ENCODE measurements at places on chromosomes 4 and X.

GRCh38 chr4:150098214-150098613 is 20.0 kb downstream of the DCLK2 start:
- DNase-seq = no peak

GRCh38 chr4:113882668-113883067 is 96.8 kb downstream of the ARSJ start:
- DNase-seq = no peak

DNA sequence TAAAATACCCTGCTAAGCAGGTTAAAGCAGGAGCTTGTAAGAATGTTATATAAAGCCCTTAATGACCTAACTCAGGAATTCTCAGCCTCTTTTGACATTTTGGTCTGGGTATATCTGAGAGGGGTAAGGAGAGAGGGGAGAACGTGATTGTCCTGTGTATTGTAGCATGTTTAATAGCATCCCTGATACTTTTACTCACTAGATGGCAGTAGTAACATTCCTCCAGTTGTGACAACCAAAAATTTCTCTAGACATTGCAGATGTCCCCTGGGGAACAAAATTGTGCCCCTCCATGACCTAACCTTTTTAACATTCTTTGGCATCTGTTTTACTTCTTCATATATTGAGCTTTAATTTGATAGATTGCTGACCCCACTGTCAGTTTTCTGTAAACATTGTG is 17.9 kb downstream of the SMARCA5 start:
- no peak for DNase-seq

DNA sequence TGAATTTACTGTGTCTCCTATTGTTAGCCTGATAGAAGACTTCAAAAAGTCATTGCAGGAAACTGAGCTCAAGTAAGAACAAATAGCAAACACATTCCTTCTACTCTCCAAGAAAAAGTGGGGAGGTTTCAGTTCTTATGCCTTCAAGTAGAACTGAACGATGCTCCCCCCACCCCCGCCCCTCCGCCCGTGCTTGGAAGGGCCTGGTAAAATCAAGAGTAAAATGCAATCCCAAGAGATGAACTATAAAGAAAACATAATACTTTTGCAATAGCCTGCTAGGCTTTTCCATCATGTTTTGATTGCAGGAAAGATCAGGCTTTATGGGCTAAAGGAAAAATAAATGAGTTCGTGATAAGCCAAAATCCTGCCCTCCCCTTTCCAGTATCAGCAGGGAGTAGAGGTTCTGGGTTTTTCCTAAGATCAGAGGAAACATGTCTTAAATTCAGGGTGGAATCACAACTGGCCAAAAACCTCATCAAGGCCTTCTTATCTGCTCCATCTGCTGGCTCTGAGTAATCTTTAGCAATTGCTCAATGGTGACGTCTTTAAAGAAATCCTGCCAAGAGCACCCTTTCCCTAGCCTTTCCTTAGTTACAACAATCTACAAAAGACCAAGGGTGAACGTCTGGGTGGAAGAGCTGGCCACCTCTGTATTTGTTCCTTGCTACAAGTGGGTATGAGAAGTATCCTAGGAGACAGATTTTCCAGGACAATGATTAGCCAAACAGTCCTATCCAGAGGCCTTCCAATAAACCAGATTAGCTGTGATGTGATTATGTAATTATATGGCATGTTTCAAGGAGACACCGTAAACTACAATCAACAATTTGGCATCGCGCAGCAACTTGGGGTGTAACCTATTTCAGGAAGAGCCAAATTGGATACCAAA is 66.3 kb upstream of the FAM9C start:
- no peak for DNase-seq

GRCh38 chr4:5713861-5714260 is 2.9 kb downstream of the EVC start:
- no peak for DNase-seq

GRCh38 chr4:118983293-118983692 is 94.6 kb downstream of the SYNPO2 start:
- DNase-seq = no peak

GRCh38 chr4:116870686-116871085 is 214.7 kb downstream of the TRAM1L1 start:
- DNase-seq = no peak

- no peak for DNase-seq
Measured at GRCh38 chr4:139528377-139529005, 27.5 kb downstream of the SETD7 start.

DNA sequence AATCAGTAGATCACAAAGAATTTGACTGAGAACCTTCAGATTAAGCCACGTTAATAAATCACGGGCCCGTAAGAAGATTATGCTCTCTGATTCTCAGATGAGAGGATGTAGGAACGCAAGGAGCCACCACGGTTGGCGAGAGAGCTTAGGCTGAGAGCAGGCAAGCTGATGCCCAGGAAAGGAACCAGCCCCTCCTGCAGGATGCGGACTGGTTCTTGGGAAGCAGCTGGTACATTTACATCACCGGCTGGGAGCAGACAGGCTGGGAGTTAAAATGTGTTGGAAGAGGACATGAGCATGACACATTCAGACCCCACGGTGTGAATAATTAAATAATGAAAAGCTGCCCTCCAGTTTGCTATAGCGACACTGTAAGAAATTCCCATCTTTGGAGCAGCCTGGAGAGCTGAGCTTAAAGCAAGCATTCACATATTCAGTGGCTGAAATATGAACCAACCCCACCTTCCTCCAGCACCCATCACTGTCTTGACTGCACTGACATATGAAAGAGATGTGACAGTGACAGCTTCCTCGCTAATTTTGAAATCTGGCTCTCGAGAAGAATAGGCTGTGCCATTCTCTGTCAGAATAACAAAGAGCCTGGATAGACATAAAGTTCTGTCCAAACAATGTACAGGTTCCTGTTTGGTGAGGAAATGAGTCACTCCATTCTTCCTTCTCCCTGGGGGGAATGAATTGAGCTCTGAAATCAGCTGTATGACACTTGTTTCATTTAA is 33.1 kb downstream of the LNX1 start:
- DNase-seq = no peak

GRCh38 chr4:7557456-7557855 is 122.7 kb upstream of the PSAPL1 start:
- DNase-seq = no peak

- no peak for DNase-seq
Measured at GRCh38 chr4:150710770-150711375, 128.9 kb downstream of the MAB21L2 start.

- no peak for DNase-seq
Measured at GRCh38 chrX:17798921-17799320, 61.6 kb downstream of the SCML1 start.

DNA sequence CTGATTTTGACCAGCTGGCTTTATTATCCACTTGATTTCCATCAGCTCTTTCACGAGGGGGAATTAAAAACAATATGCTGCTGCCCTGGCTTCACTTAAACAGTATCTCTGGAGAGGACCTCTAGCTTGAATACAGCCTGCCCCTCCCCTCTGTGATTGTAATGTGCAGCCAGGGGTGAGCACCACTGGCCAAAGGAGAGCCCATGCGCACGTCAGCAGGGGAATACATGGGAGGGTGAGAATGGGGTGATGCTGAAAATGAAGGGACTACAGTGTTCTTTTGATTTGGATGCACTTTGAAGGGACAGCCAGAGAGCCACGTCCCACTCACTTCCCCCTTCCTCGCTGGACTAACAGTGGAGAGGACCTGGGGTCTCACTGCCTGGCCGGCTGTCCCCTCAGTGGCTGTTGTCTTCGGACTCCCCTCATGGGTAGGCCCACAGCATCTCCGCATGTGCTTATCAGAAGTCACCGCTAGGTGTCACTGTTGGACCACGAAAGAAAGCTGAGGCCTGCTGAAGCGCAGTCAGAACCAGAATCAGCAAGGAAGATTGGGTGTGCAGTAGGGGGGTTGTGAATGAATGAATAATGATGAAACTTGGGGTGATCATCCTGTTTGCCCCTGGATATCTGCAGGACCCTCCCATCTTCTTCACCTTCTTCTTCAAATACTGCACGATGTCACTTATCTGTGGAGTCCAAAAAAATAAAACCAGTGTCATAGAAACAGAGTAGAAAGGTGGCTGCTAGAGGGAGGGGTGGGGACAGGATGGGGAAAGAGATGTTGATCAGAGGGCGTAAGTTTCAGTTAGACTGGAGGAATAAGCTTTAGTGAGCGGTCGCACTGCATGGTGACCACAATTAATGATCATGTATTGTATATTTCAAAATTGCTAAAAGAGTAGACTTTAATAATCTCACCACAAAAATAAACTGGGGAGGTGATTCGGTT is 32.8 kb downstream of the CLCN4 start:
- DNase-seq = peak; percentile 52

DNA sequence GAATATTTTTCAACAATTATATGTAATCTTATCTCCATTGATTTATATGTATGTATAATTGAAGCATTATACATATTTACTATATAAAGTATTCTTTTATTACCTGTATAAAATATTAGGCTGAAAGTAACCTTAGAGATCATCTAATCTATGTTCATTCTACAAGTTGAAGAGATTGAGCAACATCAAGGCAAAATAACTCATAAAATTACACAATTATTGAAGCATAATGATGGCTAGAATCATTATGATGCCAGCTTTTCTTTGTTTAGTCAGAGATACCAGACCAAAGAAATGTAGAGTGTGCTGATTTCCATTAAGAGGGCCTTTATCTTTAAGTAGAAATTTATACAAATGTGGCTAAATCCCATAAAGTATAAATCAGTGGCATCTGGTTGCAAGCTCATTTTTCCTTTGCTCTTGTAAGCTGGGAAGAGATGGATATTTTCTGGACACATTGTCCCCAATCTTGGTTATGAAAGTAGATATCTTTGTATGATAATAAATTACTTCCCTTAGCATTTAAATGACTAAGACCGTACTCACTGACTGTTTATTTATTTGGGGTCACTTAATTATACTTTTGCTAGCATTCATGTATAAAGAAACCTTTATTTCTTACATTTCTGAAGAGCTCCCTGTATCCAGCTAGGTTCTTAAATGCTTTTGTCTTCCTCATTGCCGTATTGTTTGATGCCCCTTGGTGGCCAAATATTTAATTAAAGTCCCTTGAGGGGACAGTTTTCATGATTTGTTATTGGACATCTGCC is 339.8 kb downstream of the PCDH7 start:
- DNase-seq = no peak

DNA sequence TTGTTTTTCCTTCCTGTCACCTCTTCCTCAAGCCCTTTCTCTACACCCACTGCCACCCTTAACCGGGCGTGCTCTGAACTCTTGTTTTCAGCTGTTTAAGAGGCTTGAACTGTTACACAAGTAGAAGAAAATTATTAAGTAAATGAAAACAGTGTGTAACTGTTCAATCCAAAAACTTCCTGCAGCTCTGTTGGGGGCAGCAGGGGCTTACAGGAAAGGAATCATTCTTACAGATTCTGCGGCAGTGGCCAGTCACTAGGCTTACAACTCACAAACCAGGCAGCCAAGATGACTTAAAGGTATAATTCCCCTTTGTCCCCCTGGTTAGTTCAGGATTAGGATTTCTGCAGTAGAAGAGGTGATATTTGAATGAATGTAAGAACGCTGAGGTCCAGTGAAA is 70.2 kb upstream of the ETNPPL start:
- DNase-seq = no peak

DNA sequence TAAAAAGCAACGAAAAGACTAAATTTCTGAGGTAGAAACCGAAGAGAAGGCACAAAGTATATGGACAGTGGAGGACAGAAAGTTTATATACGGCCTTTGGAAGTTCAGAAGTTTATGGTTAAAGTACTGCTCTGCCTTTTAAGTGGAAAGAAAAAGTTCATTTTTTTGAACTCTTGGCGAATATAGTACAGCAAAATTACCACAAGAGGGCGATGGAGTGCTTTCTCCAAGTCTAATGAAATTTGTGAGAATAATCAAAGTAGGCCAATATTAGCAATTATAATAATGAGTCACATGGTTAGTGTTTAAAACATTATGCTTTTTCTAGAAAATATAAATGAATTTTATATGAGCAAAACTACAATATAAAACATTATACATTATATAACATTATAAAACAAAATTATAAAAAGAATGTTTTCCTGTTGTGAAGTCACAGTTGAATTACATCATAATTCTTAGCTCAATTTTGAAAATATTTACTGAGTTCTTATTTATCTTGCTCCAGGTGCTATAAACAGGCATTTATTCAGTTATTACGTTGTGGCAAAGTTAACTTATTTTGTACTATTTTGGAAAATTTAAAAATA is 136.2 kb upstream of the BMPR1B start:
- DNase-seq = no peak

- no peak for DNase-seq
Measured at GRCh38 chr4:40058854-40059253, 2.2 kb downstream of the N4BP2 start.

GRCh38 chr4:17667253-17667652 is 52.8 kb downstream of the MED28 start:
- no peak for DNase-seq

DNA sequence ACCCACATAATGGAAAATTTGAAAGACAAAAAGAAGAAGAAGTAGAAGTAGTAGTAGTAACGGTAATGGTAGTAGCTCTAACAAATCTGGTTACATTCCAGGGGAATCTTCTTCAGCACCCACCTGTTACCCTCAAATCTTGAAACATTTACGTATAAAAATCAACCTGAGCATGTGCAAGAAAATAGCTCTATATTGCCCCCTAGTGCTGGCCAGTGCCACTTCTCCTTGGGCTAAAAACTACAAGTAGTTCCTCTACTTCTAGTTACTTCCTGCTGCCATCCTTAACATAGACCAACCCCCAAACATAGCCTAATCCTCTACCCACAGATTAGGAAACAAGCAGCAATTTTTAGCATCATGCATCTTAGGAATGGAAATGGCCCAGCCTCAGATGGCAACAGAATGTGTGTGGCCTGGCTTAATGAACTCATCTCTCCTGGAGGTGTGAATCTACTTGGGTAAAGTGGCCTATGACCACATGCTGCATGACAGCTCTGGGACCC is 3.1 kb downstream of the PDGFC start:
- DNase-seq = no peak

Data from activated CD4-positive, alpha-beta T cell treated with anti-CD3 and anti-CD28 coated beads, Interleukin-2, amount 50 U/mL, for 24 hours (primary cell).